Left lobe of liver (tissue), 2 donors: ENCODE measurements at places on chromosomes 12 and 14. TPM values are rescaled to one million over a fixed set of nuclear protein-coding genes. Genes with fewer than 3 reads are reported as not detected.

The ETNK1 gene
- 28.3 TPM for total RNA-seq

The USP44 gene
- total RNA-seq = 0.18 TPM

The TSHR gene
- total RNA-seq = 0.15 TPM

The MSI1 gene
- not detected for total RNA-seq

The FAM186B gene
- 1.2 TPM for total RNA-seq

The NGB gene
- not detected for total RNA-seq

The NR1H4 gene
- total RNA-seq = 61.6 TPM

The ACADS gene
- 198 TPM for total RNA-seq

The NEUROD4 gene
- not detected for total RNA-seq

The SLC2A14 gene
- 95.3 TPM for total RNA-seq

The ZDHHC22 gene
- total RNA-seq = not detected
